ENCODE measurements at places on chromosomes 6 and 20. TPM values are rescaled to one million over a fixed set of nuclear protein-coding genes. Genes with fewer than 3 reads are reported as not detected.

ARMH2 gene
- not detected for total RNA-seq

DNA sequence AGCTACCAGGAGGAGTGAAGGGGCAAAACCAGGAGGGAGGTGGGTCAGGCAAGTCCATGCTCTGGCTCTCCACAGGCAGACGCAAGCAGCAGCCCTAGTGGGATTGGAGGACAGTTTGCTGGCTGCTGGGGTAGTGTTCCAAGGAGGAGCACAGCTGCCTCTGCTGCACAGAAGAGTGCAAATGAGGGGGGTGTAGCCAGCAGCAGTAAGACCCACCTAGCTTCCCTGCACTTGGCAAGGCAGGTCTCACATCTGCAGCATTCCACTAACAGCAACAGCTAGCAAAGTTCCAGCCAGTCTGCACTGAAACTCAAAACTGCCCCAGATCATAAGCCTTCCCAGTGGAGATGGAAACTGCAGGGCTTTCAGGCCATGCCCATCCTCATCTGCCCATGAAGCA, 405.0 kb downstream of the UTRN start:
- DNase-seq, result no peak

GRCh38 chr20:4697831-4698221, 23.9 kb upstream of the PRND start:
- DNase-seq, result no peak

GRCh38 chr6:47479140-47479508, 1.5 kb downstream of the CD2AP start:
- no peak for DNase-seq

DNA sequence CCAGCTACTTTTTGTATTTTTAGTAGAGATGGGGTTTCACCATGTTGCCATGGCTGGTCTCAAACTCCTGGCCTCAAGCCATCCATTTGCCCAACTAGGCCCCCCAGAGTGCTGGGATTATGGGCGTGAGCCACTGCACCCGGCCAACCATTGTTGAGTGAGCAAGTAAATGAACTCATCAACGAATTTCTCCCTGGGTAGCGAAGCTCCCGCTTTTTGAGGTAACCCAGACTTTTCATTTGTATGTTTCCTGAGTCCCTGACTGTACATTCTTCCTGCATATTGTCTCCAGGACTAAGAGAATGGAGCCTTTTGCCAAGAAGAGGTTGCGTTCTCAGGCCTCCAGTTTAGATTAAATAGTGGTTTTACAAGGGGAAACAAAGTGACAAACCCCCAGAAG, 36.4 kb downstream of the RIPOR3 start:
- DNase-seq, result no peak

BANF2 gene
- total RNA-seq, result not detected

MPC1 gene
- total RNA-seq, result 21.6 TPM

RIN2 gene
- 40.8 TPM for total RNA-seq

DNA sequence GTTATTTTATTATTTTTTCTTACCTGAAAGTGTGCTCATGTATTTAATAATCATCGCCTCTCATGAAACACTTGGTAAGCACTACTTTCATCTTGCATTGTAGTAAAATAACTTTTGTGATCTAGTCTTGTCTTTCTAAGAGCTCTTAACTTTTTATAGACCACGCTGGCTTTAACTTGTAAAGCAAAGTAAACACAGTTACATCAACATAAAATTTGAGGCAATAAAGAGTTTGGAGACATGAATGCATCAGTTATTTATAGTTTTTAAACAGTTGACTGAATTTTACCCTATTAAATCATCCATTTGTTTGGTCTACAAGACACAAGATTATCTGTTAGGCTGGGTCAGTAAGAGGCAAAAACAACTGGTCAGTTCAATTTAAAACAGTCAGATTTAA, 218.5 kb upstream of the KCNQ5 start:
- no peak for DNase-seq

DNA sequence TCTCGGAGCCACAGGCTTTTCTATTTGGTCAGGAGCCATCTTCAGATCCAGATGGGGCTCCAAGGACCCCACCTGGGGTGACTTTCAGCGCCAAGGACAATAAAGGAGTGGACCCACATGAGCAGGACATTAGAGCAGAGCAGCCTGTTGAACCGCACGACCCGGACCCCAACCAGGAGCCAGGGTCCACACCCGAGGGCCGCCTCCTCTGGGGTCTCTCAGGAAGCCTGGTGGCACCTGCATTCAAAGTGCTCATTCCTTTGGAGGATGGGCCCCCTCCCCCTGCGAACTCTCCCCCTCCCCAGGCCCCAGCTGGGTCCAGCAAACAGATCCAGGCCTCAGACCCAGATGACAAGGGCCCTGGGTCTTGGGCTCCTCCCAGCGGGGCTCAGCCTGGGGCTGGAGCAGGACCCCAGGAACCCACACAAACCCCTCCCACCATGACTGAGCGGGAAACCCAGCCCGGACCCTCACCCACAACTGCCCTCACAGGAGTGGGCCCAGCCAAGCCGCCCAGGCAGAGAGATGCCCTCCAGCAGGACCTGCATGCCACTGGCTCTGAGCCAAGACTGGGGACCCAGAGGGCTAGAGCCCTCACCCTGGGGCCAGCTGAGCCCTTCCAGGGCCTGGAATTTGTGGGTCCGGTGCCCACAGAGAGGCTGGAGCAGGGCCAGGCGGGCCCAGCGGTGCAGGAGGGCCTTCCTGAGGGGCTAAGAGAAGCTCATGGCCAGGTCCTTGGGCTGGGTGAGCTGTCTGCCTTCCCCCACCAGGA, 23.9 kb downstream of the RAB44 start:
- no peak for DNase-seq

- no peak for DNase-seq
Measured at GRCh38 chr6:13500264-13500663, 12.9 kb upstream of the GFOD1 start.

DNA sequence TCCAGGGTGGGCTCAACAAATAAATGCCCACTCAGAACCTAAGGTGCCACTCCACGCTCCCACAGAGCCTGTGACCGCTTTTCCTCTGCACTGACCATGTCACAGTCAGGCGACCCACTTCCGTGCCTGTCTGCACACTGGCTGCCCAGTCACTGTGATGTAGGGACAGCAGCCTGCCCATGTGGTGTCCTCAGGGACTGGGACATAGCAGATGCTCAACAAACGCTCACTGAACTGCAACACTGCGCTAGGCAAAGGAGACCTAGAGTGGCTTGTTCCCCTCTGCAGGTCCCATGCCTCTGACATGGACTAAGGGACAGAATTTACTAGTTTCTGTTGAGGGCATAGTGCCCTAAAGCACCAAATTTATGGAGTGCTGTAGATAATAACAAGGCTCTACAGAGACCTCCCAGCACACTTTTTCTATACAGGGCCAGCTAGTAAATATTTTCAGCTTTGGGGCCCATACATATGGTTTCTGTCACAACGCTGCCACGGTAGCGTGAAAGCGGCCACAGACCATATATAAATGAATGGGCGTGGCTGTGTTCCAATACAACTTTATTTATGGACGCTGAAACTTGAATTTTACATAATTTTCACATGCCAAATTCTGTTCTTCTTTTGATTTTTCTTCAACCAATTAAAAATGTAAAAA, 57.8 kb upstream of the MRPS10 start:
- DNase-seq, result no peak

- no peak for DNase-seq
Measured at GRCh38 chr6:127793396-127793795, 107.5 kb downstream of the THEMIS start.

- DNase-seq, result no peak
Measured at GRCh38 chr6:116012471-116012949, 48.2 kb downstream of the FRK start.

C6orf163 gene
- 1.2 TPM for total RNA-seq

EYA2 gene
- 0.32 TPM for total RNA-seq

GRCh38 chr6:20709451-20709850, 175.2 kb downstream of the CDKAL1 start:
- DNase-seq, result no peak

Measured in NCI-H460 (cell line).